ENCODE measurements at places on chromosomes 3 and 15.
A peak's percentile ranks its signal among the peaks of the same experiment; 100 is the strongest.

- peak; percentile 42 for DNase-seq
Measured at GRCh38 chr15:26891448-26892181, 24.8 kb downstream of the GABRA5 start.

DNA sequence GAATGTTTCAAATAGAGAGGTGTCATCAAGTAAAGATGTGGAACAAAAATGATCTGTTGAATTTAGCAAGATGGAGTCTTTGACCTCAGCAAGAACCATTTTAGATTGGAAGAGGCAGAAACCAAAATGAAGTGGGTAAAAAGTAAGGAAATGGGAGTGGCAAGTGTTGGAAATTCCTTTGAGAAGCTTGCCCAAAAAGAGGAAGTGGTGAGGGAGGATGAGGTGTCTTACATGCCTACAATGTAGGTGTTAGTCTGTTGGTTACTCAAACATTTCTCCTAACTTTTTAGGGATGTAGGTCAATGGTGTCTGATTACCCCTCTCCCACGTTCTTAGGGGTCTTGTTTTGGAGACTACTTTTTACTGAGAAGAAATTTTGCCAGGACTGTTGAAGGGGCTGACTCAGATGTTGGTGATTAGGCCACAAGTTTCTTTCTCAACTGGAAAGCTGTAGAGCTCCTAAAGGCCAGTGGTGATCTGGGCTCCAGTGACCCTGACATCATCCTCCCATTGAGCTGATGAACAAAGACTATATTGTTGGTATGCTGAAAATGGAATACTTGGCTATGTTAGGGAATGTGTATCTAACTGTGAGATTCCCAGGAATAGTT is 5.1 kb downstream of the PPP2R3A start:
- DNase-seq = no peak

GRCh38 chr3:66010739-66011655 is 27.7 kb downstream of the MAGI1 start:
- DNase-seq = no peak

DNA sequence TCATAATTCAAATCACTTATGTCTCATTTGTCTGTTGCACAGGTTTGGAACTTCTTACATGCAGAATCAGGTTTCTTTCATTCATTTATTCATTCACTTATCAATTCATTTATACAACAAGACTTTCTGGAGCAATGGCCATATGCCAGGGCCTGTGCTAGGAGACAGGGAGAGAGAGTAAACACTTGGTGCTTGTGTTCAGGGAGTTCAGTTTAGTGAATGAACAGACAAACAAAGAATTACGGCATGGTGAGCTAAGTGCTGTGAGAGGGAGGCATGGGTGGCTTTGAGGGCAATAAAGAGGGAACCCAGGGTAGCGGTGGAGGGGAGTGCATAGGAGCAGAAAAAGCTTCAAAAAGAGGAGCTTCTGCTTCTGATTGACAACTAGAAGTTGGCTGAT is 8.5 kb upstream of the IREB2 start:
- no peak for DNase-seq

DNA sequence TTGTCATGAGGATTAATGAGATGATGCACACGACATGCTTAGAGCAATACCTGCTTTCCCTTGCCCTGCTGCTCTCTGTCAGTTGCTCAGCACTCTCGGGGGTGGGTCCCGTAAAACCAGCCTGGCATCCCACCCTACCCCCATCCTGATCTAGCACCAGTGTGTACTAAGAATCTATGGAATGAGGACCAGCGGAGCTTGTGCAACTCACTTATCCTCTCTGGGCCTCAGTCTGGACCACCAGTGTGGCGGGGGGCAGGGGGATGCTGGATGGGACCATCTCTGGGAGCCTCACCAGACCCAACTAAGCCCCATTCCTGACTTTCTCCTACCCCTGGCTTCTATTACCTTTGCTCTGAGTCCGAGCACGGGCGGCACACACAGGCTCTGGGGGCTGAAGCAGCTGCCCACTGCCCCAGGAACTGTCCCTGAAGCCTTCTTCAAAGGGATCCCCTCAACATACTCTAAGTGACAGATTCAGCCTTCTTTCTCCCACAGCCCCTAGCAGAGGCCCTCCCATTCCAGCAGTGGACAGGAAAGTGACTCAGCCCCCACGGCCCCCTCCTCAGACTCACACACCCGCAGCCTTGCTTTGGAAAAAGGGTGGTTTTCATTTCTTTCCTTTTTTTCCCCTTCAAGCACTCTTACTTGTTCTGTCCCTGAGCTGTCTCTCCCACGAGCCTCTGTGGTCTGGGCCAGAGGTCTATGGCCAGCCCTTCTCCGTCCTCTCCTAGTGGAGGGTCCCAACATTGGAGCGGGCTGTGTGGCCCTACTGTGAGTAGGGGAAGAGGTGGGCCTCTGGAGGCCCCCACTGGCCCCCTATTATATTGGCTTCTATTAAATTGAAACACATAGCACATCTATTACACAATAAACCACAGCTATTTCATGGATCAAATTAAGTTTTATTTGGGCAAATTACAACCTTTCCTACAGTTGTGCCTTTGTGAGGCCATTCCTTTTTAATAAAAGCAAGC is 100.3 kb downstream of the SMAD6 start:
- DNase-seq = peak; percentile 72

DNA sequence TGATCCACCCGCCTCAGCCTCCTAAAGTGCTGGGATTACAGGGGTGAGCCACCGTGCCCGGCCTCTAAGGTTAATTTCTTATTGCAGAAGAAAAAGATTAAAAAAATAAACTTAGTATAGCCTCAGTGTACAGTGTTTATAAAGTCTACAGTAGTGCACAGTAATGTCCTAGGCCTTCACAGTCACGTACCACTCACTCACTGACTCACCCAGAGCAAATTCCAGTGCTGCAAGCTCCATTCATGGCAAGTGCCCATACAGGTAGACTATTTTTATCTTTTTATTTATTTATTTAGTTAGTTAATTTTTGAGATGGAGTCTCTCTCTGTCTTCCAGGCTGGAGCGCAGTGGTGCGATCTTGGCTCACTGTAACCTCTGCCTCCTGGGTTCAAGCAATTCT is 3.2 kb upstream of the FLNB start:
- DNase-seq = no peak

GRCh38 chr3:21621181-21621651 is 129.8 kb downstream of the ZNF385D start:
- DNase-seq = peak; percentile 58

DNA sequence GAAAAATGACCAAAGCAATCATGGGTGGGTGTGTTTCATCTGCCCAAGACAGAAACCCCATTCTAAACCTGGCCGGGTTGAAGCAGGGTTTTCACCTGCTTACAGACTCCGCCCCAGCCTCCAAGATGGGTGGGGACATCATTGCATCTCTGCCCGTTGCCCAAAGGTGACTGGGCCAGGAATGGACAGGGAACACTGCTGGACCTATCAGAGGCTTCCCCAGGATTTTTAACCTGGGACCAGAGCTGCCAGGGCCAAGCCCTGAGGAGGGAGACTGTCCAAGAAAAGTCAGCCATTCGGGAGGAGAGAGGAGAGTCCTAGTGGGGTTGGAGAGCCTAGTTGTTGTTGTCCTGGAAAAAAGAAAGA is 109.7 kb upstream of the ALDH1A3 start:
- DNase-seq = no peak

GRCh38 chr15:80234883-80235282 is 17.1 kb downstream of the CTXND1 start:
- no peak for DNase-seq

GRCh38 chr3:55658270-55658669 is 171.2 kb upstream of the WNT5A start:
- no peak for DNase-seq

DNA sequence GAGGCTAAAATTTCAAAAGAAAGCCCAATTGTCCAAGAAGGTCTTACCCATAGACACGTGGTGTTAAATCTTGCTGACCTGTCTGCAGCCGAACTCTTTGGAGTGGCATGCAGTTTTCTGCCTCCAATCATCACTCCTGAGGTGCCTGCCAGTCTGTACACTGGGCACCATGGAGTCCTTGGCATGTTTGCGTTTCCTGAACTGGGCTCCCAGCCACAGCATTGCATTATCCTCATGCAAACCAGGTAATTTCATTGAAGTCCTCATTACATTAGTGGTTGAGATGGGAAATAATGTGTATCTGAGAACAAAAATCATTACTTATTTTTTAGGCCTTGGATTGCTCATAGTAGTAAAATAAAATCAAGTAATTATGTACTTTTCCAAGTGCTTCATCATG is 152.3 kb downstream of the AKAP13 start:
- no peak for DNase-seq

DNA sequence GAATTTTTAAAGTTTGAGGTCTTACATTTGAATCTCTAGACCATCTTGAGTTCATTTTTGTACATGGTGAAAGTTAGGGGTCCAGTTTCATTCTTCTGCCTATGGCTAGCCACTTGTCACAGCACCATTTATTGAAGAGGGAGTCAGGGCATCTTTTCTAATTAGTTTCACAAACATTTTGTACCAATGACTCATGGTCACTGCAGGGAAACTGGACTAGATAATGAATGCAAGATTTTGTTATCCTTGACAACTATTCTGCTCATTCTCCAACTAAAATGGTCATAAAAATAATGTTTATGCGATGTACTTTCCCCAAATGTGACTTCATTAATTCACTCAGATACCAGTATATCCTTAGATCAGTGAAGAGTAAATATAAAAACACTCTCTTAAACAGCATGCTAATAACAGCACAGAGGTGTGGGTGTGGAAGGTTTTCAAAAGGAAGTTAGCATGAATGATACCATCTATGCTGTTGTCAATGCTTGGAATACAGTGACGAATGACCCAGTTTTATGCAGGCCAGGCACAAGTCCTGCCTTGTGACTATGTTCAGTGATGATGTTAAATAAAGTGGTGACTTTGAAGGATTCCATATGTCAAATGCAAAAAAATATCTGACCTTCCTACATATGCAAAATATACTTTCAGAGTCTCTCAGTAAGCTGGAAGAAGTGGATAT is 314.9 kb upstream of the TMCO5A start:
- no peak for DNase-seq

- peak; percentile 80 for DNase-seq
Measured at GRCh38 chr3:152185891-152186630, 82.7 kb upstream of the MBNL1 start.

GRCh38 chr3:55505776-55506175 is 18.7 kb upstream of the WNT5A start:
- DNase-seq = no peak

- DNase-seq = peak; percentile 64
Measured at GRCh38 chr3:138186803-138187295, 252 bp upstream of the ARMC8 start.

- no peak for DNase-seq
Measured at GRCh38 chr3:194083637-194084224, 52.2 kb upstream of the HES1 start.

DNA sequence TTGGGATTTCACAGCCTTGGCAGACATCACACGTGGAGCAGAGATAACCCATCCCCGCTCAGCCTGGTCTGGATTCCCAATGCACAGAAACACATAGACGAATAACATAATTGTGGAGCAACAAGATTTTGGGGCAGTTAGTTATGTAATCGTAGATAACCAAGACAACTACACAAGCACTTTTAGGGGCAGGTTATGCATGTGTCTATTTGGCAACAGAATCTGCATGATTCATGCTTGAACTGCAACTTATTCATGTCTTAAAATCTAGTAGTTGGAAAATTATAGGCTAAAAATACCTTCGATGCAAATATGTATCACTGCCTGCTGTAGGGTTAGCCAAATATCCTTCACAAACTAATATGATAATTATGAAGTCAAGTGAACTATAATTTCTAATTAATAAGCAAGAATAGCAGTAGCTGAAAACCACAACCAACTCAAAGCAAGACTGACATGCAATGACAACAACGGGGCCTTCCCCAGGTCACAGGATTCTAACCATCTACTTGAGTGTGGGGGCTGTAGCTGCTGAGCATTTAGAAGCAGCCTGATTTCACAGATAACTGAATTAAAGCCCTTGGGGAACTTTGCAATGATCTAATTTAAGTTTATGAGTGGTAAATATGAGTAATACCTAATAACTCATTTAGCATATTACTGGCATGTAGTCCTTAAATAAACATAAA is 31.1 kb downstream of the DGKG start:
- DNase-seq = no peak

DNA sequence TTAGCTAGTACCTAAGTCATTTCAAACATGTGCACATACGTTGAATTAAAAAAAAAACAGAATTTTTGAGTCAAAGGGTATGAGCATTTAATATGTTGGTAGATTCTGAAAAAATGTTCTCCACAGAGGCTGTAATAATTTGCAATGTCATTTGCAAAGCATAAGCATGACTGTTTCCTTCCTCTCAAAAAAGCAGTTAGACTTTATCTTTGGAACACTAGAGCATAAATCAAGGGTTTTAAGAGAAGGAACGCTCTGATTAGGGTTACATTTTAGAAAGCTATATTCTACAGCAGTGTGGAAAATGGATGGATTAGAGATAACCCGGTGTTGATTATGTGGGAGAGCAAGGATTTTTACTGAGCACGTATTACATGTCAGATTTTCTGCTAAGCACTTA is 193.7 kb downstream of the WDR72 start:
- no peak for DNase-seq

- DNase-seq = no peak
Measured at GRCh38 chr15:82052751-82053150, 6.9 kb upstream of the MEX3B start.

GRCh38 chr3:119219069-119219468 is 21.6 kb downstream of the B4GALT4 start:
- no peak for DNase-seq

GRCh38 chr3:177351757-177352158 is 154.5 kb upstream of the TBL1XR1 start:
- no peak for DNase-seq

- no peak for DNase-seq
Measured at GRCh38 chr3:54822206-54822605, 105.7 kb downstream of the LRTM1 start.

- no peak for DNase-seq
Measured at GRCh38 chr15:92112180-92112579, 258.7 kb downstream of the SLCO3A1 start.

DNA sequence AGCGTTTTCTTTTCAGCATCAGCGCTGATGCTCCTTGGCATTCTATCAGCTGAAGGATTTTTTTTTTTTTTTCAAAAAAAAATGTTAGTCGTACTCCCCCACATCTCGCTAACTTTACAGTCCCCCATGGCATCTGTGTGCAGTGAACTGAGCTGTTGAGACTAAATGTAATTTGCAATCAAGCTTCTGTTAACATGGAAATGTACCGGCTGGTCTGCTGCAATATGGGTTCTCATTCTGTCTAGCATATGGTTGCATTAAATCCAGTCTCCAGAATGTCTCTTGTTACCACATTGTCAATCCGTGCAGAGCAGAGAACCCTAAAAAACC is 32.2 kb upstream of the TPRG1 start:
- no peak for DNase-seq

GRCh38 chr3:42493126-42493797 is 9.2 kb upstream of the VIPR1 start:
- DNase-seq = no peak

- DNase-seq = no peak
Measured at GRCh38 chr15:82056958-82057823, 11.4 kb upstream of the MEX3B start.

- DNase-seq = no peak
Measured at GRCh38 chr3:192422997-192423342, 304.4 kb downstream of the FGF12 start.

All from fibroblast of skin of left biceps (primary cell).